ENCODE measurements at places on chromosomes 16 and 17. TPM values are rescaled to one million over a fixed set of nuclear protein-coding genes. Genes with fewer than 3 reads are reported as not detected.

The ZNF597 gene
- total RNA-seq: 4.4 TPM

The TTC19 gene
- 52.6 TPM for total RNA-seq

The CIITA gene
- total RNA-seq: not detected

The OXLD1 gene
- total RNA-seq: 47.5 TPM

The NPIPB6 gene
- total RNA-seq: 0.58 TPM

The GRAPL gene
- total RNA-seq: not detected

DNA sequence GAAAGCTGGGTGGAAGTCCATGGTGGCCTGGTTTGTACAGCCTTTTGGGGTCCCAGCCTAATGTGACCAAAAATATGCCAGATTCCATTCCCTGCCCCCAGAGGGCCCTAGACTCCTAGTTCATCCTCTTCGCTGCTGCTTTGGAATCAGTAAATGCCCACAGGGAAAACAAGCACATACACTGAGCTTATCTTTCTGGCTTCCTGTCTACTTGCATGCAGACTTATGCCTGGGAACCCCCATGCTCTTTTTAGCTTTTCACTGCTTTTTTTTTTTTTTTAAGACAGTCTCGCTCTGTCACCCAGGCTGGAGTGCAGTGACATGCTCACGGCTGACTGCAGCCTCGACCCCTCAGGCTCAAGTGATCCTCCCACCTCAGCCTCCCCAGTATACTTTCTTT is 6.2 kb upstream of the CD300LG start:
- peak; percentile 27 for DNase-seq

DNA sequence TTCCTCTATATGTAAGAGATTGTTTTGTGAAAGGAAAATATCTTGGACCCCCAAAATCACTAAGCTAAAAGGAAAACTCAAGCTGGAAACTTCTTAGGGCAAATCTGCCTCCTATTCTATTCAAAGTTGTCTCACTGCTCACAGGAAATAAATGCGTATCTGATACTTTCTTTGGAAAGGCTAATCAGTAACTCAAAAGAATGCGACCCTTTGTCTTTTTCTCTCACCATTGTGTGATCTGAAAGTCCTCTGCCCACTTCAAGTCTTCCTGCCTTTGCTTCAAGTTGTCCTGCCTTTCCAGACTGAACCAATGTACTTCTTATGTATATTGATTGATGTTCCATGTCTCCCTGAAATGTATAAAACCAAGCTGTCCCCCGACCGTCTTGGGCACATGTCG is 157.3 kb downstream of the KIF2B start:
- DNase-seq: no peak

GRCh38 chr17:67476787-67477335 is 99.8 kb downstream of the PITPNC1 start:
- no peak for DNase-seq

DNA sequence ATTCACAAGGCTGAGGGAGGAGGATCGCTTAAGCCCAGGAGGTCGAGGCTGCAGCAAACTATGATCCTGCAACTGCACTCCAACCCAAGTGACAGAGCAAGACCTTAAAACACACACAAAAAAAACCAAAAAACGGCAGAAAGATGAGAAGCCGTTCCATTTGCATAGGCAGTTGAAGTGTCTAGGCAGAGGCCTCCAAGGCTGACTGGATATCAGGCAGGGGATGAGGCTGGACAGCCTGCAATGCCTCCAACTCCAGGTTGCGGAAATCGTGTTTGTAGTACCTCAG is 2.0 kb upstream of the FBXL19 start:
- no peak for DNase-seq

GRCh38 chr17:41147531-41148204 is 2.0 kb downstream of the KRTAP4-5 start:
- DNase-seq: no peak

- no peak for DNase-seq
Observed at GRCh38 chr17:70006159-70006558, 68.9 kb upstream of the KCNJ16 start.

GRCh38 chr17:7887038-7887481 is 1.5 kb upstream of the CHD3 start:
- DNase-seq: no peak

DNA sequence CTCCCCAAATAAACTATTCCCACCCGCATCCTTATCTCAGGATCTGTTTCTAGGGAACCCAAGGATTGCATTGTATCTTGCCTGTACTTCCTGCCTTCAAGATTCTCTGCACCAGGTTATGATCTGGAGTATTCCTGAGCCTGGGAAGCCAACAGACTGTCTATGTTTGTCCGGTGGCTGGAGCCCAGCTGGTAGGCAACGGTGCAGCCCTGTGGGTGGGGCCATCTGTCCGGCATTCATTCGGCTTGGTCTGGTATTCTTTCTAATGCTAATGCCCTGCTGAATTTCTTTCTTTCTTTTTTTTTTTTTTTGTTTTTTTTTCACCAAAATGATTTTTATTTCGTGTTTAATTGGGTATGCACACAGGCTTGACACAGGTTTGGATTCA is 20.7 kb upstream of the TVP23A start:
- no peak for DNase-seq

GRCh38 chr17:48612854-48613691 is 2.0 kb downstream of the HOXB8 start:
- no peak for DNase-seq

DNA sequence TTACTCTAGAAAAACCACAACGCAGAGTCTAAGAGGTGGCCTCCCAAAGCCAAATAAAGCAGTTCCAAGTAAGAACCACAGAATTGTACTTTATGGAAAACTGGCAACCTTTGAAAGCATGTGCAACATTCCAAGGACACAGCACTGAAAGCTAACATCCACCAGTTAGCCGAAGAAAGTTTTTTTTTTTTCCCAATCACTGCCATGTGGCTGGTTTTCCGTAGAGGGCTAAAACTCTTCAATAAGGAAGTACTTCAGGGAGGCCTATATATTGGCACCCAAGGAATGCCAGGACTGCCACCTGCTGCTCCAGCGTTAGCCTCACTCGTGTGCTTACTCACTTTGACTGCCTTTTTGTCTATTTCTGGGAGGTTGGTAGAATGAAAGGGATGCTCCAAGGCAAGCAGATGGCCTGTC is 25.2 kb downstream of the CEP95 start:
- no peak for DNase-seq

DNA sequence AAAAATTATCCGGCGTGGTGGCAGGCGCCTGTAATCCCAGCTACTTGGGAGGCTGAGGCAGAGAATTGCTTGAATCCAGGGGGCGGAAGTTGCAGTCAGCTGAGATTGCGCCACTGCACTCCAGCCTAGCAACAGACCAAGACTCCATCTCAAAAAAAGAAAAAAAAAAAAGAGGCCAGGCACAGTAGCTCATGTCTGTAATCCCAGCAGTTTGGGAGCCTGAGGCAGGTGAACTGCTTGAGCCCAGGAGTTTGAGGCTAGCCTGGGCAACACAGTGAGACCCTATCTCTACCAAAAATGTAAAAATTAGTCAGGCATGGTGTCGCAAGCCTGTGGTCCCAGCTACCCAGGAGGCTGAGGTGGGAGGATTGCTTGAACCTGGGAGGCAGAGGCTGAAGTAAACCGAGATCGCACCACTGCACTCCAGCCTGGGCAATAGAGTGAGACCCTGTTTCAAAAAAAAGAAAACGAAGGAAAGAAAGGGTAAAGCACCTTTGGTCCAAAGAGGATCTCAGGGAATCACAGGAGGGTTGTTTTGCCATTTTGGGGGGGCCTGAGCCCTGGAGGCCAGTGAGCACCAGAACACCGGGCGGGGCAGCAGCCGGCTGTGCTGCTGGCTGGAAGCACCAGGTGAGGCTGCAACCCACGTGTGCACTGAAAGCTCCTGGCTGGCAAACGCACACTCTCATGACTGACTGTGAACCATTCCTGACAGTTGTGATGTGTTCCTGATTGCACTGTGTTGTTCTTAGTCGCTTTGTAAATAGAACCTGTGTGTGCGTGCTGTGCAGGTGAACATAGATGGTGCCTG is 18.4 kb downstream of the HS3ST6 start:
- DNase-seq: no peak

DNA sequence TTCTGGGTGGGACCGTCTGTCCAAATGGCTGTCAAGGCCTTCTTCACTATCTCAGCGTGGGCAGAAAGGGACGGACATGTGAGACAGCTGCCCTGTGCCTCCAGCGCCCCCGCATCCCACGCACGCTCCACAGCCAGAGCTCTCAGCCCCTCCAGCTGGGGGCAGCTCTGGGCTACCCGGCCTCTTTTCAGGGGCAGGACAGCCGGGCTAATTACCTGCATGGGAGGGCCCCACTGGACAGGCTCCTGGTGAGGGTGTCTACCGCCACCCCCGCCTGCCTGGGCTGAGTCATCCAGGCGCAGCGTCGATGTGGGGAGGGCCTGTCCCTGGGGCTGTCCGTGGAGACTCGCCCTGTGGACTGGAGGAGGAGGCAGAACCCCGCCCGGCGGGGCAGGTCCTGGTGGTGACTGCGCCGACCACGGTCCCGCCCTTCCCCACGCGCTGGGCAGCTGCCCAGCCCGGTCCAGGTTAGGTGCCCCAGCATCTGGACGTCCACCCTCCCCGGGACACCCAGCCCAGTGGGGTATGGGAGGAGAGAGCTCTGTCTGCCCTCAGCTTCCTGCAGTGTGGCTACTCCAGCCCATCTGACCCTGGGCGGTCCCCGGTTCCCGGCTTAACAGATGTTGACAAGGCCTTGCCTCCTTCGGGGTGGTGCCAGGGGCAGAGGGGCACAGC is 5.9 kb upstream of the METRNL start:
- DNase-seq: no peak

- DNase-seq: no peak
Observed at GRCh38 chr17:62724398-62725146, 83.5 kb downstream of the MARCHF10 start.

DNA sequence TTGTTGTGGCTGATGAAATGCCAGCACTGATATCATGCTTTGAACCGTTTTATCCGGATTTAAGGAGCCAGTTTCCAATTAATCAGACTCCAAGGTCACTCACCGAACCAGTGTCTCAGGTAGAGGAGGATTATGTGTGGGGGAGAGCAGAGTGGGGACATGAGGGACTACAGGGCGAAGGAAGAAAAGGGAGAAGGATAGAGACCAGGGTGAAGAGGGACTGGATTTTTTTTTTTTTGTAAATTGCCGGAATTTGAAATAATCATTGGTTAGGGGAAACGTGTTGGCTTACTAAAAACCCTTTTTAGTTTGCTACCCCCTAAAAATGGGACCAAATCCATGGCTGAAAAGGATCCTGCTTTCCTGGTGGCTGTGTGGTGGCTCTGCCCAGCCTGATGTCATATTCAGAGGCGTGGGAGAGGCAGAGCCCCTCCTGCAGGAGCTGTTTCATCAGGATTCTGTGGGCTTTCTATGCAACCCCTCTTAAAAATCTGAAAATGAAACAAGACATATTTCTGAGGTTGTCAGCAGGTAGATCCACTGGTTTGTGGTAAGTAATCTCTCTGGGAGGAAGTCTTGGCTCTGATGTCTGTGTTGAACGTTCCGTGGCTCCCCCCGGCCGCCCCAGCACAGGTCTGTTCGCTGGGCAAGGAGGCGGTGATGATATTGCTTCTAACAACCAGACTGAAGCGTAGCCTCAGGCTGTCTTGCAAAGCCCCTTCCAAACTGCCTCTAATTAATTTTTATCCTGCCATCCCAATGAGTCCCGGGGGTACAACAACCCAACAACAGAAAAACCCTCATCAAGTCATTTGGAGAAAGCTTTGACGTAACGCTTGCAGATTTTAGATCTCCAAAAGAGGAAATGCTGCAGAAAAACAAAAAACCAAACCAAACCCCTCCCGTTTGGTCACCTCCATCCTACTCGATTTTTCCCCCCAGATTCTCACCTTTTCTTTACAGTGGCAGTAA is 143.0 kb upstream of the ZFHX3 start:
- DNase-seq: no peak

DNA sequence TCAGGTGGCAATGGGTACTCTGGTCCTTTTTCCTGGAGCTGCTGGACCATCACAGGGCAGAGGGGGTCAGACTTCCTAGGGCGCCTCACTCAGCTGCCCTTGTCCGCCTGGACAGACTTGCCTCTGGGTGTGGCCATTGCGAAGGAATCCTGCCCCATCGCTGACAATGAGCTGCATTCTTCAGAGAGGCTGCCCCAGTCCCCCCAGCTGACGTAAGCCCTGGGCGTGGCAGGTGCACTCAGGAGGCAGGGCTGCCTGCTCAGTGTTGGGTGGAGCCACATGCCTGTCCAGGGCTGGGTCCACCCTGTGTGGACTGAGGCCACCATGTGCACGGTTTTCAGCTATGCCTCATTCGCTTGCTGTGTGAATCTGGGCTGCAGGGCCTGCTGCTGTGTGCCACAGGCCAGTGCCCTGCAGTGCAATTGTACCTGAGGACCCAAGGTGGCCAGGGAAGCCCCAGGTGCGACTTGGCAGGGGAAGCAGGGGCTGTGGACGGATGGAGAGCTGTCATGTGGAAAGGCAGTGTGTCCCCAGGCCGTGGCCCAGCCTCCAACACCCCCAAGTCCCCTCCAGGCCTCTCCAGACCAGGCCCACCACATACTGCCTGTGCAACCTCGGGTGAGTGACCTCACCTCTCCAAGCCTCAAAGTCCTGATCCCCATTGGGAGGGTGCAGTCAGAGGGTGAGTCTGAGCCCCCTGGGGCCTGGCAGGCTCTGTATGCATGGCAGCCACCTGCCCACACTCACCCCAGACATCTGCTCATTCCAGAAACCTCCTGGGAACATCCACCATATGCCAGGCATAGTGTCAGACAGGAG is 14.0 kb upstream of the MPRIP start:
- DNase-seq: peak; percentile 98

DNA sequence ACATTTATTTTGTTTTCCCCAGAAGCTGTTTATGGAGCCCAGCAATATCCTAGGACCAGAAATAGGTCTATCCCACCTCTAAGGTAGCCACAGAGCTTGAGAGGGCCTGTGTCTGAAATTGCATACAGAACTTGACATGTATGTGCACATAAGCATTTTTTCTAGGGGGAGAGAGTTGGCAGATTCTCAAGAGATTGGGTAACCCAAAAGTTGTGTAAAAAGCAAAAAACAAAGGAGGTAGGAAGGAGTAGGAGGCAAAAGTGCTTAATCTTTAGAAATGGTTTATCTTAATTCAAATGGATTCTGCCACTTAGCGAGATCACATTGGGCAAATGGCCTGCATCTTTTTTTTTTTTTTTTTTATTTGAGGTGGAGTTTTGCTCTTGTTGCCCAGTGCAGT is 3.5 kb downstream of the PLK1 start:
- DNase-seq: no peak

GRCh38 chr17:4189280-4189679 is 46.3 kb downstream of the CYB5D2 start:
- DNase-seq: no peak

GRCh38 chr17:59752446-59752845 is 45.0 kb downstream of the VMP1 start:
- DNase-seq: no peak
